ENCODE measurements at places on chromosomes 2 and 18. TPM values are rescaled to one million over a fixed set of nuclear protein-coding genes. Genes with fewer than 3 reads are reported as not detected.
A peak's percentile ranks its signal among the peaks of the same experiment; 100 is the strongest.

The G6PC2 gene
- not detected for total RNA-seq

The UPP2 gene
- not detected for total RNA-seq

The ANKRD30BL gene
- not detected for total RNA-seq

The IL18R1 gene
- total RNA-seq = 0.07 TPM

The POTEE gene
- total RNA-seq = 6.5 TPM

The SPP2 gene
- not detected for total RNA-seq

The VAMP8 gene
- 2.4 TPM for total RNA-seq

The SATB2 gene
- total RNA-seq = 2.2 TPM

GRCh38 chr2:135821190-135821589 lies 15.8 kb downstream of the LCT start:
- no peak for DNase-seq

- DNase-seq = no peak
Measured at GRCh38 chr2:42872721-42873120, 80.3 kb upstream of the HAAO start.

DNA sequence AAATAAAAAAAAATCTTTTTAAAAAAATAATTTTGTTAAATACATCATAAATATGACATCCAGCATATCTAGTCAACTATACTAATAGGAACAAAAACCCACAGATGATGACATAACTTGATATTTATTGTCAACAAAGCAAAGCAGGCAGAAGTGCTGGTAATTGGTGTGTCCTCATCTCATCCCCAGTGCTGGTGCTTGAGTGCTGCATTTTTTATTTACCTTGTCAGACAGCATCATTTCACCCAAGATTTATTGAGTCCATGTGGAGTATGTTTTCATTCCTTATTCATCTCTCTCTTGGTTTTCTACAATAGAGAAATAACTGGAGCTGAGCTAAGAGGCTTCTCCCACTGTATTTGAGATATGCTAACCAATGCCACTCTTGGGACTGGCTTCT lies 191.6 kb upstream of the SLC14A2 start:
- DNase-seq = no peak

- DNase-seq = no peak
Measured at GRCh38 chr2:71469403-71470398, 16.3 kb downstream of the DYSF start.

- peak; percentile 69 for DNase-seq
Measured at GRCh38 chr2:85413592-85414420, 3.6 kb upstream of the CAPG start.

DNA sequence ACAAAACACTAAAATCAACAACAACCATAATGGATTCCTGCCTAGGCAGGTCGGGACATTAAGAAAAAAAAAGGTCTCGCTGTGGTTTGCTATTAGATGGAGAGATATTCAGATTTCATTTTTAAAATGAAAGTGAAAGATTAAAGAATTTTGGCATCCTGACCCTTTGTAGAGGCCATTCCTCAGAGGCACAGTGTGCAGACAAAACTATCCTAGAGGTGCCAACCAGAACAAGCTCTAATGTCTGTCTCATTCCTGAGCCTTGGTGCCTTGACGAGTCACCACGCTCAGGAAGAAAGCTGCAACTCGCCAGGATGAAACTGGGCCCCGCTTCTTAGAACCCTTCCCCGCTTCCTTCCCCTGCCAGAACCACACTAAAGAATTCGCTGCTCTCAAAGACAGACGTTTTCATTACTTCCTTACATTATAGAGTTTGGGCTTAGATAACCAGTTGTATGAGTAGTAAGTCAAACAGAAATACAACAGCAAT lies 156.0 kb downstream of the TGIF1 start:
- peak; percentile 19 for DNase-seq

- no peak for DNase-seq
Measured at GRCh38 chr2:174606336-174606735, 8.7 kb upstream of the WIPF1 start.

GRCh38 chr18:32906506-32907310 lies 133.9 kb upstream of the KLHL14 start:
- DNase-seq = no peak

Measured in neural progenitor cell (in vitro differentiated cells).